ENCODE measurements at places on chromosomes 7 and 10.

DNA sequence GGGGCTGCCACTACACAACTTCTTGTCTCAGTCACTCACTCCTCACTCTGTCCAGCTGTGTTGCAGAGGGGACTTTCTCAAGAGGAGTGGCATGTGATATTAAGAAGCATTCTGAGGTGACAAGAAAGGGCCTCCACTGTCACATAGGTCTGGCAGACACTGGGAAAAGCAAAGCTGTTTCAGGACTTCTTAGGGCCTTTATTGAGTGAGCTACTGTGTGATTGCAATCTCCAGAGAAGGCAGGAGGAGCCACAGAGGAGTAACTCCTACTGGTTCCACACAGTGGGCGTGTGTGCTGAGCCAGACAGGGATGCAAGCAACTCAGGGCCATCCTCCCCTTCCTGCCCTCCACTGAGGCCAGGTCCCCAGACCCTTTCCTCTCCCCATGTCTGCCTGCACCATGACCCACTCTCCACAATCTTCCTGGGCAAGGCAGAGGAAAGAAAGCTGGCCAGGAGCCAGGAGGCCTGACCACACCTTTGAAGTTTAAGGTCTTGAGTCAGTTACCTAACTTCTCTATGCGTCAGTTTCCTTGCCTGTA lies 262.0 kb upstream of the ZMIZ1 start:
- peaks cover 30% of the 10 kb centered on the region for H3K4me1 ChIP-seq
- DNase-seq, result no peak
- H3K4me3 ChIP-seq, result no peak overlapping the region
- no peaks in the 10 kb centered on the region for H3K27me3 ChIP-seq
- no peak overlapping the region for H3K27ac ChIP-seq
- H3K36me3 ChIP-seq, result no peaks in the 10 kb centered on the region

DNA sequence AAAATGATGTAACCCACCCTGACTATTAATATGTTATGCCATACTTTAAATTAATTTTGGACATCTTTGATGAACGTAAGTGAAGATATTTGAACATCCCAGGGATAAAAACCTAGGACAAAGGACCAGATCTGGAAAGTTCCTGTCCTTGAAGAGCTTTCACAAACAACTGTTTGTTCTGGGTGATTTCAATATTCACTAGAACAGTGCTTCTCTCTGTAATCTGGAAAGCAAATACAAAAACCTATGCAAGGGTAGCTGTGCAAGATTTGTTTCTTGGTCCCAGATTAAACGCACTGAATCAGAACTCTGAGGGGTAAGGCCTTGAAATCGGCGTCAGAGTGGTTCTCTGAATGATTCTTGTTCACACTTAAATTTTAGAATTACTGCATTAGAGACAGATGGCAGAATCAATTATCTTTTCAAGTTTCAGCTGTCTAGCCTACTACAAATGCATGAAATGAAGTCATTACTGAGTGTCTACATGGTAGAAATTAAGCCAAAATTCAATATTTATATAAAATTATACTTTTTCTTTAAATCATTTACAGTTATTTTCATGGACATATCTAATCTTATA lies 69.6 kb upstream of the CSTF2T start:
- H3K36me3 ChIP-seq, result no peaks in the 10 kb centered on the region
- no peaks in the 10 kb centered on the region for H3K27me3 ChIP-seq
- H3K4me1 ChIP-seq, result no peaks in the 10 kb centered on the region
- H3K4me3 ChIP-seq, result no peak overlapping the region

GRCh38 chr7:108045669-108046068 lies 42.7 kb upstream of the LAMB1 start:
- no peaks in the 10 kb centered on the region for H3K36me3 ChIP-seq
- no peak for DNase-seq
- H3K4me1 ChIP-seq, result no peaks in the 10 kb centered on the region
- no peak overlapping the region for H3K27ac ChIP-seq
- no peaks in the 10 kb centered on the region for H3K27me3 ChIP-seq

- DNase-seq, result no peak
- H3K4me1 ChIP-seq, result no peaks in the 10 kb centered on the region
- no peak overlapping the region for H3K27ac ChIP-seq
- H3K36me3 ChIP-seq, result no peaks in the 10 kb centered on the region
- H3K4me3 ChIP-seq, result no peak overlapping the region
- H3K27me3 ChIP-seq, result no peaks in the 10 kb centered on the region
These were observed 58.6 kb upstream of the AGBL3 start for GRCh38 chr7:134927723-134928122.

- no peaks in the 10 kb centered on the region for H3K27me3 ChIP-seq
- no peak overlapping the region for H3K4me3 ChIP-seq
- H3K27ac ChIP-seq, result no peak overlapping the region
These were observed 7.4 kb downstream of the KEL start for GRCh38 chr7:142954680-142955268.

DNA sequence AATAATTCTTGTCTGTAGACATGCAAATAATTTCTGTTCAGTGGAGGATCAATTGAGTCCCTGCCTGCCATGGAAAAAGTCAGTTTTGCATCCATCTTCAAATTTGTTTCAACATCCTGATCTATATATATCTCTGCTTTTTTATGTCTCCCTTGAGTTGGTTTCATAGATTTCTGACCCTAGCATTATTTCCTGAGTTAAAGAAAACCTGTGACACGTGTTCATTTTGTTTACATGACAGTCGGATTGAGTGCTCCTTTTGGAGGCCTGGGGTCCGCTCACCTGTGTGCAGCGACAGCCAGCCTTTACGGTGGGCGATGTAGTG lies 674 bp downstream of the MRPS24 start:
- H3K36me3 ChIP-seq, result peaks cover 23% of the 10 kb centered on the region
- H3K4me3 ChIP-seq, result peak overlapping the region; percentile 69
- H3K4me1 ChIP-seq, result peaks cover 10% of the 10 kb centered on the region
- H3K27me3 ChIP-seq, result no peaks in the 10 kb centered on the region
- H3K27ac ChIP-seq, result peak overlapping the region; percentile 92
- DNase-seq, result no peak

- H3K27ac ChIP-seq, result no peak overlapping the region
- no peak overlapping the region for H3K4me3 ChIP-seq
- H3K4me1 ChIP-seq, result no peaks in the 10 kb centered on the region
These were observed 78.0 kb downstream of the MALSU1 start for GRCh38 chr7:23377134-23377533.

- H3K27me3 ChIP-seq, result no peaks in the 10 kb centered on the region
- DNase-seq, result no peak
- H3K36me3 ChIP-seq, result no peaks in the 10 kb centered on the region
- H3K4me3 ChIP-seq, result no peak overlapping the region
- H3K4me1 ChIP-seq, result peaks cover 10% of the 10 kb centered on the region
These were observed 8.2 kb upstream of the SORBS1 start for GRCh38 chr10:95569368-95569767.

DNA sequence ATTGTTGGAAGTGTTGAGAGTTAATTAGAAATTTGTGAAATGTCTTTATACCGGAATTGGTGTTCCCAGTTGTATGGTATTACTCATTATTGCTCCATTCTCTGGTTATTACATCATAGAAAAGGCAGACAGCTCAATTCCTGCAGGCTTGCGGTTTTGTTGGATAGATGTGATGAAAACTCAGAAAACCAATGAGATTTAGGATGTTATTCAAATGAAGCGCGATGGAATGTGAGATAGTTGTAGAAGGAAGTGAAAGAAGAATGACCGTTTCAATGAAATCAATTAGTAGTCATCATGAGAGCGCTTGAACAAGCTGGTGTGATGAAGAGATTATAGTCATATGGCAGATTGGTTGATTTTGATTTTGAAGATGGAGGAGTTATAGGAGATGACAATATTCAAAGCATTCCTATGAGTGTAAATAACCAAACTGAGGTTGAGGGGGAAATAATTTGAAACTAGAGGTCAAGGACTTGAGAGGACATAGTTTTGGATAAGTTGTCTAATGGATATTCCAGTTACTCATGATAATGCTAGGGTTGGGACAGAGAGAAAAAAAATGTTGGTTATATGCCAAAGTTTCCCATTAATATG lies 991.5 kb downstream of the NRG3 start:
- H3K36me3 ChIP-seq, result no peaks in the 10 kb centered on the region

- H3K4me3 ChIP-seq, result peak overlapping the region; percentile 50
- no peaks in the 10 kb centered on the region for H3K4me1 ChIP-seq
- peaks cover 64% of the 10 kb centered on the region for H3K27me3 ChIP-seq
- no peaks in the 10 kb centered on the region for H3K36me3 ChIP-seq
These were observed 274.9 kb upstream of the NEBL start for GRCh38 chr10:21171936-21172541.

DNA sequence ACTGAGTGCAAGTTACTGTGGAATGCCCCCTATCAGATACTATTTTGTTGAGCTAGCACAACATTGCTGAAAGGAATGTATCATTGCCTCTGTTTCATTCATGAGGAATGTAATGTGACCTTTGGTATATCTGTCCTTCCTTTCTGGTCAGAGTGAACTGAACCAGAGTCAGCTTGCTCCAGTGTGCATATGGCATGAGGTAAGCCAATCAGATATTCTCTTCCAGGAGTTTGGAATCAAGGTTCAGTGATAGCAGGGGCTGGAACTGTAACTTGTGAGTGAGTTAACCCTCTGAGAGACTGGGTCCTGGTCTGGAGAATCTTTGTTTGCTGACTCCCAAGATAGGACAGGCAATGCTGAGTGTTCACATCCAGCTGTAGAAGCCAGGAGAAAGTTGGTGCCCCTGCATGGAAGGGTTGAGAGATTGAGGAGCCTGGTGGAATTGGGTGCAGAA lies 45.3 kb upstream of the OSBPL3 start:
- H3K27ac ChIP-seq, result no peak overlapping the region
- no peak for DNase-seq
- H3K4me3 ChIP-seq, result no peak overlapping the region
- H3K27me3 ChIP-seq, result no peaks in the 10 kb centered on the region
- no peaks in the 10 kb centered on the region for H3K36me3 ChIP-seq
- no peaks in the 10 kb centered on the region for H3K4me1 ChIP-seq

DNA sequence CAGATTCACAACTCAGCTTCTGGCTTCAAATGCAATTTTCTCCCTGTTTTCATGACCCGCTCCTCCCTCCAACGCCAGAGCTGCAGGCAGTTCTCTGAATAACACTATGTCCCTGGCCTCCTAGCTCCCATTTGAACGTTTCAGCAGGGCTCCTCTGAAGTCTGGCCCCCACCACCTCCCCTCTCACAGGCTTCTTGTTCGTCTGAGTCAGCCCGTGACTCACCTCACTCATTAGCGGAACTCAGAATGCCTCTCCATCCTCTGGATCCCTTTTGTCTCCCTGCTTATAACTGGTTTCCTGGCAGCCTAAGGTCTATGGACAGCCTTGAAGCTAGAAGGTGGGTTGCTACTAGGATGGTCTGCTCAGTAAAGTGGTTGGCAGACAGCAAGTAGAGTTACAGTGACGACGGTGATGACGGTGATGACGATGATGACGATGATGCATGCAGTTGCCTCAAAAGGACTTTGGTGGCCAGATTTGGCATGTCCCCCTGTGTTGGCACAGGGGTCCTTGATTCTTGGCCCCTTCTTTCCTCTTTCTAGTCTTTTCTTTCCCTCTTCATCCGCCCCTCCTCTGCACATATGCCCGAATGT lies 83.3 kb upstream of the MKLN1 start:
- no peaks in the 10 kb centered on the region for H3K27me3 ChIP-seq
- H3K36me3 ChIP-seq, result no peaks in the 10 kb centered on the region
- peaks cover 3% of the 10 kb centered on the region for H3K4me1 ChIP-seq
- no peak overlapping the region for H3K27ac ChIP-seq
- DNase-seq, result no peak

DNA sequence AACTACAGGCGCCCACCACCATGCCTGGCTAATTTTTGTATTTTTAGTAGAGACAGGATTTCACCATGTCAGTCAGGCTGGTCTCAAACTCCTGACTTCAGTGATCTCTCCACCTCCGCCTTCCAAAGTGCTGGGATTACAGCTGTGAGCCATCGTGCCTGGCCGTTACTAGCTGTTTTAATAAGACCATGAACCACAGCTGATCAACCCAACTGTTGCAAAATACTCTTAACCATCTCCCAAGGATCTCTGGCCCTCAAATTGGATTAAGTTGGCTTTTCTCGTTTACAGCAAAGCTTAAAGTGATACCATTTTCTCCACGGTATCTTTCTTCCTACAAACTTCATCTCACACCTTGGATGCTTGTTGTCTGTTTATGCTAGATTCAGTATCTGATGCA lies 18.3 kb downstream of the ZFAND2A start:
- no peak overlapping the region for H3K27ac ChIP-seq
- H3K27me3 ChIP-seq, result no peaks in the 10 kb centered on the region
- no peak for DNase-seq
- no peak overlapping the region for H3K4me3 ChIP-seq
